HAP-1 (cell line): ENCODE measurements at places on chromosomes 2 and 18.

- DNase-seq: no peak
Measured at GRCh38 chr2:181467966-181468707, 11.0 kb downstream of the ITGA4 start.

- no peak for DNase-seq
Measured at GRCh38 chr2:224145751-224146355, 106.8 kb upstream of the SERPINE2 start.

GRCh38 chr2:140589273-140589672, 1541.5 kb downstream of the LRP1B start:
- DNase-seq: no peak

DNA sequence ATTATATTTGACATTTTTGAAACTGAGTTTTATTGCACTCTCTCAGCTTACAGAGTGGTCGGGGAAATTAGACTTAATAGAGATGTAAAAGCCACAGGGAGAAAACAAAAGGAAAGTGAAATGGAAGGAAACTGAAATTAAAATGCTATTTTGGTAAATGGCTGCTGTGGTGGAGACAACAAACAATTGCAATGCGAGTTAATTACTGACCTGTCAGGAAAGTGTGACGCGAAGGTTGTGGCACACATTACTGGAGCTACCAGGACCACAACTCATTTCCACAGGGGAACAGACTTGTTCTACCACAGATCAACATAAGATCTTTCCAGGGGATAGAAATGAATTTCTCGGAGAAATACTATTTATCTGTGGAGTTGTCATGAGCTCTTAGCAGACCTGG, 19.5 kb downstream of the ARHGAP15 start:
- DNase-seq: no peak

DNA sequence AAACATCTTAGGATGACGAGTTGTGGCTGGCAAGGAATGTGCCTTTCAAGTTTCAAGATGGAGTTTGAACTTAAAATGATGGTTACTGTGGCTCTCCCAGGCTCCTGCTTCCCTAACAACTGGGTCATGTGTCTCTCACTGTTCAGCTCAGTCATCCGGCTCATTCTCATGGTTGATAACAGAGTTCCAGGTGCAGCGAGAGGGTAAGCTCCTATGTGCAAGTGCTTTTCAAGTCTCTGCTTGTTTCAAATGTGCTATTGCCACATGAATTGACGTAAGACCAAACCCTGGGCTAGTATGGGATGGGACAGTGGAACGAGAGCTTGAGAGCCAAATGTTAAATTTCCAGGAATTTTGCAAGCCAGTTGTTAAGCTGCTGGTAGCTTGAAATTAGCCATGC, 19.5 kb upstream of the PUM2 start:
- DNase-seq: no peak

DNA sequence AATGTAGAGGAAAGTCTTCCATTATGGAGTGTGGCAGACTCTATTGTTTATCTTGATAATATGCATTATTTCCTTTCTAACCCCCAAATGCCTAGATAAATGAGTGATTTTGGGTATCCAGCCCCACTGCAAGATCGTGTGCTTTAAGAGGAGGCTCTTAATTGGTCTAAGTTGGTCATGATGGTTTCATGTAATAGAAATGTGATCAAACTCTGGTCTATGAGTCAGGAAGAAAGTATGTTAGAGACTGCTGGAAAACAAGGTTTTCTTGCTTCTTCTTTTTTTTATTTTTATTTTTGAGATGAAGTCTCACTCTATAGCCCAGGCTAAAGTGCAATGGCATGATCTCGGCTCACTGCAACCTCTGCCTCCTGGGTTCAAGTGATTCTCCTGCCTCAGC, 344.5 kb upstream of the TNP1 start:
- no peak for DNase-seq

GRCh38 chr18:24126155-24126961, 12.5 kb upstream of the CABYR start:
- no peak for DNase-seq

DNA sequence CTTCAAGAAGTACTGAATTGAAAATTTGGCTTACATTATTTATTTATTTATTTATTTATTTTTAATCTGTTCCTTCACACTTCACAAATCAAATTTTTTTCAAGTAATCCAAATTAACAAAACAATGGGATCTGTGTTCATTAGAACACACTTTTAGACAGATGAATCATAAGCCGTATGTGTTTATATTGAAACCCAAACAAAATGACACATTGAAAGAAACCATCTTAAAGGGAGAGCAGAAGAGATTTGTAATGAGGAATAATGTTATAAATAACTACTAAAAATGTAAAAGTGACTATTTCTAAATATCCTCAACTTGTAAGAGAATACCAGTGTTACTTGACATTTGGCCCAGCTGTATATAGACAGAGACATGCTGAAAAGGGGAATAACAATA, 991.0 kb upstream of the CHAC2 start:
- no peak for DNase-seq

DNA sequence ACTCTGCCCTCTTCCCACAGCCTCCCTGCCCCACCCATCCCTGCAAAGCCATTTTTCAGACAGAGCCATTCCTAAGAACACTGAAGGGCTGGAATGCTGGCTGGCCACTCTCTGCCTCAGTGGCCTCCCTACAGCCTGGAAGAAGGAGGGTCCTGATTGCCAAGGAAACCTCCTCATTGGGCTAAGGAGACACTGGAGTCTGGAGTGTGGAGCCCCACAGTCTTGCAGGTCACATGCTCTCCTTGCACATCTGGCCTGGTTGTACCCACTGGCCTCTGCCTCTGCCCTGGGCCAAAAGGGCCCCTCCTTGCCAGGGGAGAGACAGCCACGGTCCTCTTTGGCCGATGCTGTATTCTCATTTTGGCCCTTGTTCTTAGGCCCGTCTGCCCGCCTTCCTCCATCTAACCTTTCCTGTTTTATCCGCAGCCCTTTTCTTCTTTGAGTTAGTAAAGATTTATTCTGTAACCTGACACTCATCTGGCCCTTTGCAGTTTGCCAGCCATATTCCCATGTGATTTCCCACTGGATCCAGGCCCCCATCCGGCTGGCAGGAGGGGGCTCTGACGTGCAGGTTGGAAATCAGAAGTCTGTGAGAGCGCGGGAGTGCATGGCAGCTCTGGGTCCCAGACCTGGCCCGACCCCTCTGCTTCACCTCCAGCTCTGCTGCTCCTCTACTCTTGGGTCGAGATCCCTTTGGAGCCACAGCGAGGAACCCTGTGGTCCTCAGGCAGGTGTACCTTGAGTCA, 11.0 kb upstream of the CATIP start:
- DNase-seq: no peak

GRCh38 chr2:7634409-7634808, 717.2 kb downstream of the RNF144A start:
- no peak for DNase-seq

- DNase-seq: no peak
Measured at GRCh38 chr2:186256540-186256939, 229.5 kb upstream of the ZC3H15 start.

DNA sequence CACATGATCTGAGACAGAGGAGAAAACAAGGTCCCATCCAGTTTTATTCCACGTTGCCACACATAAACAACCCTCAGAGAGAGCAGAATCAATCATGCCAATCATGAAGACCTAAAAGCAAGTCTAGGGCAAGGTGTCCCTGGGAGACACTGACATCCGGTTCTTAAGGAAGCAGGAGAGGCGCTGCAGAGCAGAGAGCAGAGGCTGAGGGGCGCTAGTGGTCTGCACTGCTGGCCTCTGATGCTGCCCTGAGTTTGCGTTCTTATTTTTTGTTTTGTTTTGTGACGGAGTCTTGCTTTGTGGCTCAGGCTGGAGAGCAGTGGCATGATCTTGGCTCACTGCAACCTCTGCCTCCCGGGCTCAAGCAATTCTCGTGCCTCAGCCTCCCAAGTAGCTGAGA, 83.3 kb downstream of the SMIM21 start:
- DNase-seq: no peak

DNA sequence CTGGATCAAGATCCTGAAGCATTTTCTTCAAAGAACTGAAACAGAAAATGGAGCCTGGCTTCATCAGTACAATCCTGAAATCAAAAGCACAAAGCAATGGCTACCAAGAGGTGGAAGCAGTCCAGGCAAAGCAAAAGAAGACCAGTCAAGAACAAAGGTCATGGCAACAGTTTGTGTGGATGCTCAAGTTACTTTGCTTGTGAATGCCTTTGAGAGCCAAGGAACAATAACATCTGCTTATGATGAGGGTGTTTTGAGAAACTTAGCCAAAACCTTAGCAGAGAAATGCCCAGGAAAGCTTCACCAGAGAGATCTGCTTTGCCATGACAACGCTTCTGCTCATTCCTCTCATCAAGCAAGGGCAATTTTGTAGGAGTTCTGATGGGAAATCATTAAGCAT, 723.1 kb downstream of the TMEM182 start:
- DNase-seq: no peak

- no peak for DNase-seq
Measured at GRCh38 chr2:31070339-31071125, 67.7 kb downstream of the GALNT14 start.

- DNase-seq: no peak
Measured at GRCh38 chr18:78069784-78070664, 820.4 kb downstream of the GALR1 start.

DNA sequence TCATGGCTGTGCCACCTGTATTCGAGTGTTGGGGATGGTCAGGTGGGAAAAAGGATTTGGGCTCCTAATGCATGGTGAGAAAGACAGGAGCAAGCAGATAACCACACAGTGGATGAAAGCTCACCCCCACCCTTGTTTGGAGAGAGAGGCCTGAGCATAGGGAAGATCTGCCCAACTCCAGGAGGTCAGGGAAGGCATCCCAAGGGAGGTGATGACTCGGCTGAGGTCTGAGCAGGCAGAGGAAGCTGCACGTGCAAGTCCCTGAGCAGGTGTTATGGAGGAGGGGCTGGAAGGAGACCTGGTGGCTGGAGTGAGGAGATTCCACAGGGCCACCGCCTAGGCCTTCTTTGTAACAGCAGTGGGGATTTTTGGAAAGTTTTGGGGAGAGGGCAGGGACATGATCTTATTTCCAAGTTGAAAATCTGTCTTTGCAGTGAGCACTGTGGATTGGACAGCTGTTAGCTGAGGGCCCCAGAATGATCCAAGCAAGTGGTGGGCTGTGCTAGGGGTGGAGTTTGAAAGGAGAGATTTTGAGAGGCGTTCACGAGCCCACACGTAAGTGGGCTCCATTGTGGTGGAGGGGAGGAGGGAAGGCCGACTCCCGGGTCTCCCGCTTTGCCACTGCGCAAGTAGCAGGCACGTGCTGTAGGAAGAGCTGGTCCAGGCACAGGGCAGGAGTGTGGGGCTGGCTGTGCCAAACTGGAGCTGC, 228.5 kb downstream of the GLI2 start:
- no peak for DNase-seq

- no peak for DNase-seq
Measured at GRCh38 chr18:42296192-42296591, 341.2 kb downstream of the PIK3C3 start.

- DNase-seq: no peak
Measured at GRCh38 chr2:193315428-193316091, 1120.8 kb upstream of the TMEFF2 start.

DNA sequence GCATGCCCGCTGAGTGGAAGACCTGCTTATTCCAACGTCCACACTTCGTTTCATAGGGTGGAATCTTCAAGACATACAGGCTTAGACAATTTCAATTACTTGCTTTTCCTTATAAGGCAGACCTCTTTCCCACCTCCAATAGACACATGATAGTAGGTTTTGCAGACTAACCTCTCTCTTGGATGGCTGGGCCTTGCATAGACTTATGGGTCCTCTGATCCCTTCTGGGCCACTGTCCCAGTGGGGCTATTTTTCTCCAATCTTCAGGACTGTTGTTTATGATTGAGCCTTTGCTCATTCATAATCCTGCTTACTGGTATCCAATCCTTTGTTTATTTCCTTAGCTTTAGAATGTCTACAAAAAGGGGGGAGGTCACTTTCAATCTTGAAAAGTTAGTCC, 138.9 kb downstream of the FAM210A start:
- no peak for DNase-seq

- no peak for DNase-seq
Measured at GRCh38 chr2:213551526-213551925, 267.3 kb downstream of the SPAG16 start.

DNA sequence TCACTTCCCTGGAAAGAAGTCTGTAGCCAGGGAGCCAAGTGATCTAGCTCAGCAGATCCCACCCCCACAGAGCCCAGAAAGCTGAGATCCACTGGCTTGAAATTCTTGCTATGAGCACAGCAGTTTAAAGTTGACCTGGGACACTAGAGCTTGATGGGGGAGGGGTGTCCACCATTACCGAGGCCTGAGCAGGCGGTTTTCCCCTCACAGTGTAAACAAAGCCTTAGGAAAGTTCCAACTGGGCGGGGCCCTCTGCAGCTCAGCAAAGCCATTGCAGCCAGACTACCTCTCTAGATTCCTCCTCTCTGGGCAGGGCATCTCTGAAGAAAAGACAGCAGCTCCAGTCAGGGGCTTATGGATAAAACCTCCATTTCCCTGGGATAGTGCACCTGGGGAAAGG, 887.2 kb upstream of the LRATD1 start:
- DNase-seq: no peak

DNA sequence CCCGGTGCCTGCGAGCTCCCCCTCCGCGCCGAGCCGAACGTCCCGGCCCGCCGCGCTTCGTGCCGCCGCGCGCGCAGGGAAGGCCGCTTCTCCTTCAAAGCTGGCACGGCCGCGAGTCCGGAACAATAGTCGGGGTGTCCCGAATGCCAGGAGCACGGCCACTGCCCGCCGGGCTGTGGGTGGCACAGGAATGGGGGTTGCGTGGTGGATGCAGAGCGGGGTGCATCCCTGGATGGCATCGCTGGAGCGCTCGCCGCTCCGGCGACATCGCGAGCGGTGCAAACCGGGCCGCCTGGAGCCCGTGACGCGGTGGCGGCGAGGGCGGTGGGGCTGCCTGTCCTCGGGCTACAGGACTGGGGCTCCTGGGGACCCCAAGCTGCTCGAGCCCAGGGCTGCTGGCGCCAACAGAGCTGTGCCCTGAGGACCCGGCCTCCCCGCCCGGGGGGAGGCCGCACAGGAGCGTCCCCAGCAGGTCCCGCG, 1.1 kb upstream of the SATB2 start:
- DNase-seq: no peak

DNA sequence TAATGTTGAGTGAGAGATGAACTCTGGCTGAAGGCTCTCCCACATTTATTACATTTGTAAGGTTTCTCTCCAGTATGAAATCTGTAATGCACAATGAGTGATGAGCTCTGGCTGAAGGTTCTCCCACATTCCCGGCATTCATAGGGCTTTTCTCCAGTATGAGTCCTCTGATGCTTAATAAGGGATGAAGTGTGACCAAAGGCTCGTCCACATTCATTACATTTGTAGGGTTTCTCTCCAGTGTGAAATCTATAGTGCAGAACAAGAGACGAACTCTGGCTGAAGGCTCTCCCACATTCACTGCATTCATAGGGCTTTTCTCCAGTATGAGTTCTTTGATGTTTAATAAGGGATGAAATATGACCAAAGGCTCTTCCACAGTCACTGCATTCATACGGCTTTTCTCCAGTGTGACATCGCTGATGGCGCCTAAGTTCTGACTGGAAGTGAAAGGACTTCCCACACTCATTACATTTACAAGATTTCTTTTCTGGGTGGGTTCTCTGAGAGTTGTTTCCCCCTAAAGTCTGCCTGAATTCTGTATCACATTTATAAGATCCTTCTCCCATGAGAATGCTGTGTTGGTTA, 10.2 kb downstream of the ZNF514 start:
- no peak for DNase-seq
